Brain pericyte (primary cell): ENCODE measurements at places on chromosomes 1 and 21.

GRCh38 chr1:28887419-28887834 is 26.9 kb upstream of the EPB41 start:
- DNase-seq, result no peak

DNA sequence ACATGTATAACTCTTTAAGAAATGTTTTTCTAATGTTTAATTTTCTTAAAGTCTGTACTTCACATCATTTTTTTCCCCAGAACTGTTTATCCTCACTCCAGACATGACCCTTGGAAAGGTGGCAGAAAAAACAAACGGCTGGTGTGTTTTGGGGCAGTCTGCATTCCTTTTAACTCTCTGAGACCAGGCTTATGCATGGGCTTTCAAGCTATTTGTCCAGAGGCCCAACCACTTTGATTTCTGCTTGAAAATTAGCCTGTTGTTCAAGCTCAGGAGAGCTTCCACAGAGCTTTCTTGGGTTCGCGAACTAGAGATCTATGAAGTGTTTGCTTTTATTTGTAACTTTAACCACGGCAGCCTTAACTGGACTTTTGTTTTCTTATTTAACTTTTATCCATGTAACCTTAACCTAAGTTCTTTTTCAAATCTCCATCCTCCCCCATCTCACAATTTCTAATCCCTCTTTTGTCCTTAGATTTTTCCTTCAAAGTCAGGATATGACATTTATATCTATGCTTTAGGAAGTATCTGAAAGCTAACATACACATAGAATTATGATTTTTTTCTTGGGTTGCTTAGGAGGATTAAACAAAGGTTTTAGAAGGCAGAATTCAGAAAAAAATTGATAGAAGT is 111.8 kb downstream of the FGGY start:
- DNase-seq, result no peak

GRCh38 chr1:165207853-165208515 is 148.5 kb downstream of the LMX1A start:
- no peak for DNase-seq

GRCh38 chr1:14366091-14367018 is 232.1 kb upstream of the KAZN start:
- DNase-seq, result no peak

DNA sequence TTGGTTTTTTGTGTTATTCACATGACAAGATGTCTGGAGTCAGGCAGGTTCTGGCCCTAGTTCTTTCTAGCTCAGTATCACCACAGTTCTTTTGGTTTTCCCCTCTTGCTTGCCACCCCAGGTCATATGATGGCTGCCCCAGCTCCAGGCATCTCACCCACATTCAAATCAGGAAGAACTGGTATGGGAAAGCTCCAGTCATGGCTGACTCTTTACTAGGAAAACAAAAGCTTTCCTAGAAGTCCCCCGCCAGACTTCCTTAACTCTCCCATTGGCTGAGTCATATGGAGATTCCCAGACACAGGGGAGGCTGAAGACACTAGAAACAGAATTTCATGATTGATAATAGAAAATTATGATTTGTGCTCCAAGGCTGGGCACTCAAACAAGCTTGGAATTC is 22.1 kb upstream of the EYA3 start:
- DNase-seq, result no peak

DNA sequence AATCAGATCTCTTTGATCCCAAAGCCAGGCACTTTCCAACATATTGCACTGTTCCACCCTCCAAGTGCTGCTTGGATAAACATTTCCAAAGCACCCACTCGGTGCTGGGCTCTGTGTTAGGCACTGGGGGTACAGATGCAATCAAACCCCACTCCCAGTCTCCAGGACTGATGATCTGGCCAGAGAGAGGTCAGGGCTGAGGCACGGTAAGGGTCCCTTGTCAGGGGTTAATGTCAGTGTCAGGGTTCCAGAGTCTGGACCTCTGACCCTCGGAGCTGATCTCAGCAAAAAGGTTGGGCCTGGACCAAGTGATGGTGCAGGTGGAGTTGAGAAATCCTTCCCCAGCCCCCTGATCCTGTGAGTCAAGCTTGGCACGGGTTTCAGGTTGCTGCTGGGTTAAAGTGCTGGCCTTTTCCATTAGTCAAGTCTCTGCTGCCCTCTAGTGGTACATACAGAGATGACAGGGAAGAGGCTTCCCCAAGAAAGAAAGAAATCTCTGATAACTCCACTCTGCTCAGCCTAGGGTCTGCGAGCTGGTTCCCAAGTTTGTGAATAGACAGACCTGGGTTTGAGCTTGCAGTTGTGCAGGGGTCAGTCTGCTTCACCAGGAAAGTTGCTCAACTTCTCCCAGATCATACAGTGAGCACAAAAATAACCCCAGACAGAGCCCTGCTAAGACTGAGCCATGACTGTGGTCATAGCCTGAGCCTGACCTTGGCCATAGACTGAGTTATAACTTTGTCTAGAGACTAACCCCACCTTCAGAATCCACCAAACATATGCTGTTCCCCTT is 74.6 kb downstream of the DMRTA2 start:
- no peak for DNase-seq

DNA sequence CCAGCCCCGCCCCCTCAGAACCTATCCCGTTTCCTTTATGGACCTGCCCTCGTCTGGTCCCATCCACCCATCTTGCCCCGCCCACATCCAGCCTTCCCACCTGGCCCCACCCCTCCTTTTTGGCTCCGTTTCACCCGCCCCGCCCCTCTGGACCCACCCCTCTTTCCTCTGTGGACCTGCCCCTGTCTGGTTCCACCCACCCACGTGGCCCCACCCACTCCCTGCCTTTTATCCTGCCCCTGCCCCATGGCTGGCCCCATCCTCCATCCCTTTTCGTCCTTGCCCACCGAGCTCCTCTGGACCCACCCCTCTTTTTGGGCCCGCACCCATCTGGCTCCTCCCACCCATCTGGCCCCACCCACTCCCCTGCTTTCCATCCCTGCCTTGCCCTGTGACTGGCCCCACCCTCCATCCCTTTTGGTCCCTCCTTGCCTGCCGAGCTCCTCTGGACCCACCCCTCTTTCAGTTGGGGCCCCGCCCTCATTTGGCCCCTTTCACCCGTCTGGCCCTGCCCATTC is 177.3 kb downstream of the CAMTA1 start:
- no peak for DNase-seq

DNA sequence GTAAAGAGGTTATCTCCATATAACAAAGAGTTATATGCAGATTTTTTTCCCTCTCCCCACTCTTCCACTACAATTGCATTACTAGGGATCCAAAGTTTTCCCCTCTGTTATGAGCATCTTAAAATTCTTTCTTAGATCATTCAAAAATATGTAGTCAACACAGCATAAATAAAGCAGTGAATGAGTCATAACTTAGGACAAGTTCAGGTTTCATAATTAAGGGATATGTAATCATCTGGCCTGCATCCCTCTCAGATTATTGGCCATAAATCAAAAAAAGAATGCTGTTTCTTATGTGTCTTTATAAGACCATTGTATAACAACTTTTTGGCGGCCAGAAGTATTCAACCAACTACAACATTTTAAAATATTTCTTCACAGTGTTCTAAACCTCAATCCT is 1526.1 kb downstream of the KCNT2 start:
- no peak for DNase-seq

DNA sequence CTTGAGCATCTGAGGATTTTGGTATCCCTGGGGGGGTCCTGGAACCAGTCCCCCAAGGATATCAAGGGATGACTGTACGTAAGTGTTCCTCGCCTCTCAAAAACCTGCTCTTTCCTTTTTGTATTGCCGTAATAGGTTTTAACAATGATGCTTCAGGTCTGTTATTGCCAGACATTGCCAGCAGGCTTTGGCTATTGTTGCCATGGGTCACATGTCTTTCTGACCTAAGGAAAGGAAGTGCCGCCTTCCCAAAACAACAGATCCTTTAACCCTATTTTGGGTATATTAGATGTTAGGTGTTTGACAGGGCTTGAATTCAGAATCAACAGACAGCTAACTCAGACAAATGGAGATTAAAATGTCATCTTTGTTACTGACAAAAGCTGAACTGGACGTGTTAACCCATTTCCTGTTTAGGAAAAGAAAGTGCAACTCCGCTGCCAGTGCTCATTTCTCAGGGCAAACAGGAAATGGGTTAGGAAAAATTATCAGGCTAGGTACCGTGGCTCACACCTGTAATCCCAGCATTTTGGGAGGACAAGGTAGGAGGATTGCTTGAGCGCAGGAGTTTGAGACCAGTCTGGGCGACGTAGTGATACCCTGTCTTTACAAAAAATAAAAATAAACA is 12.4 kb upstream of the PRPF38B start:
- DNase-seq, result no peak

- no peak for DNase-seq
Measured at GRCh38 chr1:86990826-86991225, 76.4 kb downstream of the HS2ST1 start.

DNA sequence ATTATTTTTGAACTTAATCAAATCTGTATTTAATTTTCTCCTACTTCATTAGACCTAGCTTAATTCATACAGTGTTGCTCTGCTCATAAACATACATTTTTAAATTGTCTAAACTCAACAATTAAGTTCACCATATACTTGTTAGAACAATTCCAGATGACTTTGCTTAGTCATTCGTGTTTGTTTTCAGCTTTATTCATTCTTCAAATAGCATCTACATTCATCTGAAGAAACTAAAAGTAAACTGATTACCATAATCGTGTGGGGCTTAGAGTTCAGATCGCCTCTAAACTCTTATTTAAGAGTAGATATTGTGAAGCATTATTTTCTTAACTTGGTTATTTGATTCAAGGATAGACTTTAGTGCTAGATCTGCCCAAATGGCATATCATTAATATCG is 34.4 kb downstream of the KLHL20 start:
- no peak for DNase-seq

- DNase-seq, result no peak
Measured at GRCh38 chr1:207959141-207959825, 48.4 kb upstream of the CD34 start.

DNA sequence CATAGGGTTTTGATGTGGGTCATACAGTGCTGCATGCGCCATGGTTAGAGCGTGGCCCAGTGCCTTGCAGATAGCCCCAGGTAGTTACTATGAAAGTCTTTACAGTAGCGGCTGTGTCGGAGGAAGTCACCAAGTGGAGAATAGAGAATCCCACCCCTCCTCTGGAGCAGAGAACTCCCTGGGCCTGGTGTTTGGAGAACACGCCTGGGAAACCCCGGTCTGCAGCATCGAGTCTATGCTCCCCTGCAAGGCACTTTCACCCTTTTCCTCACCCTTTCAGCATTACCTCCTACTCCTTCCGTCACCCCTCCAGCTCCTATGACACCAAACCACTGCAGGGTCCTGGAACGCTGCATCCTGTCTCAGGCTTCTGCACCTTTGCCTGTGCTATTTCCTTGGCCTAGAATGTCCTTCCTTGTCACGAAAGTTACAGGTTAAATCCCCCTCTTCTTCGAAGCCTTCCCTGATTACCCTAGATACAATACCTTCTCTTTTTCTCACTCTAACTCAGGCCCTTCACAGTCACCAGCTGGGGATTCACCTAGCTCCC is 2.7 kb upstream of the SLC1A7 start:
- DNase-seq, result no peak

DNA sequence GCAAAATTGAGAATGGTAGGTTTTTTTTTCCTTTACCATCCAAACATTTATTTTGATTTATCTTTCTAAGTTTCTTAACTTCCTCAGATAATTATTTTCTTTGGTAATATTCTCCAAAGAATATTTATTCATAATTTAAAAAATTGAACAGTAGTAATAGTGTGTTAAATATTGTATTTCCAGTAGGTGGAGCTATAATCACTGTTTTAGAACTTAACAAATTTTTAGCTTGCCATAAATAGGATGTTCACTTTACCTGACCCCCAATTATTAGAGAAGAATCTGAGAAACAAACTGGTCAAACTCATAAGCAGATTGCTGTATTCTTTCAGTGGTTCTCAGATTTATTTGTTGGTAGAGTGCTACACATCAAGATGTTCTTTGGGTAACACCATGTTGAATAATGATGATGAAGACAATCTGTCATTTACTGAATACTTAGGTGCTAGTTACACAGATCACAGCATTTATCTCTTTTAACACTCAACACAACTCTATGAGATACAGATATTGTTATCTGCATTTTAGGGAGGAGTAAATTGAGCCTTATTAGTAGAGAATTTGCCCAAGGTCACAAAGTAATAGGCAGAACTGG is 82.4 kb upstream of the GPR88 start:
- no peak for DNase-seq

- DNase-seq, result no peak
Measured at GRCh38 chr1:39940980-39941871, 13.7 kb upstream of the MFSD2A start.

DNA sequence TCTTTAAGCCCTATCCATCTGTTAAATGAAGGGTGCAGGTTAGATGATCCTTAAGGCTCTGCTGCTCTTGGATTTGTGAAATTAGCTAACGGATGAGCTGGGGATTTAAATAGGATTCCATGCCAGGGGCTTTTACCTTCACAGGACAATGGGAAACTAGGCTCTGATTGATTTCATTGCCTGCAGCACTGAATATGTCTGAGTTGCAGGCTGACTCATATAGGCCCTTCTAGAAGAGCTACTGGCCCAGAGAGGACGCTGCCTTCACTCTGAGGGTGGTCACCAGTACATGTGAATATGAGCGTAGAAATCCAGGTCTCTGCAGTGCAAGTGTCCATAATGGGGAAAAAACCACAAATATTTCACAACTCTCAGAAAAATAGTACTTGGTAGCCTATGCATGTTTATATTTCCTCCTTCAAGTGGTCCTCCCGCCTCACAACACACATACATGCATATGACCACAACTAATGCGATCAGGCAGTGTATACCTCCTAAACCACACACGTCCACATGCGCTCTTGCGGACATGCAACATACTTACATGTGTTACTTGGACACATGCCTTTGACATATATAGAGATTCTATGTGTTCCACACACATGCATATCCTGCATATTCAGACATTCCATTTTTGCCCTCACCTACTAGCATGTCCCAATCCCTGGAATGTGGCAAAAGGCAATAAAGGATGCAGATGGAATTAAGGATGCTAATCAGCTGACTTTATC is 233.8 kb upstream of the JUN start:
- no peak for DNase-seq

GRCh38 chr1:97337250-97338030 is 583.4 kb downstream of the DPYD start:
- no peak for DNase-seq

GRCh38 chr21:45724345-45724961 is 80.9 kb downstream of the PCBP3 start:
- DNase-seq, result no peak

DNA sequence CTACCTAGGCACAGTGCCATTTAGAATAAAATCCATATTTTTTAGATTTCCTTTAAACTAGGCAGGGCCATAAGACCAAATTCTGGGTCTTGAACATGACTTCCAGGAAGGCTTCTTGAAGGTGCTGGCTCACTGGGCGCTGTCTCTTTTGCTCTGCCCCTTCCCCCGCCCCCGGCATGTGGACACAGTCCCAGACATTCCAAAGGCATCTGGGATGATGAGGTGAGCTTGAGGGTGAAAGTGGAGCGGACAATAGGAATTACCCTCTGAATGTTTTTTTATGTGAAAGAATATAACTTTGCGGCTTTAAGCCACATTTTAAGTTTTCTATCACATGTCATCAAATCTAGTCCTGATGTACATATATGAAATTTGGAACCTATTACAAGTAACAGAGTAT is 29.4 kb downstream of the RWDD3 start:
- no peak for DNase-seq

- DNase-seq, result no peak
Measured at GRCh38 chr1:176605176-176605575, 142.2 kb downstream of the PAPPA2 start.

GRCh38 chr1:27594564-27595510 is 9.1 kb downstream of the AHDC1 start:
- no peak for DNase-seq
